ENCODE measurements at places on chromosomes 5 and 9.
A peak's percentile ranks its signal among the peaks of the same experiment; 100 is the strongest.

DNA sequence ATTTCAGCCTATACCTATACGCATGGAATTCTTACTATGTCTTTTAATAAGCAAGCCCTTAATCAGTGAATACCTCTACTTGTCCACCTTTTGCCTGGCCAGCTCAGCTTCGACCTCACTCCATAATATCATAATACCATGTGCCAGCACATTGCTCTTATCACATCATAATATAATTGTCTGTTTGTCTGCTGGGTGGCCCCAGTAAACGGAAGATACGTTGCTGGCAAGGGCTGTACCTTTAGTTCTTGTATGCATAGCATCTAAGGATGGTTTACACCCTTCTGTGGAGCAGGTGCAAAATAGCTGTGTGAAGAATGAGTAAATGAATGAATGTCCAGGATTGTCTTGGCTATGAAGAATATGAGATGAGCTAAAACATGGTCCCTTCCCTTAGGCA is 29.9 kb downstream of the SV2C start:
- DNase-seq = no peak

DNA sequence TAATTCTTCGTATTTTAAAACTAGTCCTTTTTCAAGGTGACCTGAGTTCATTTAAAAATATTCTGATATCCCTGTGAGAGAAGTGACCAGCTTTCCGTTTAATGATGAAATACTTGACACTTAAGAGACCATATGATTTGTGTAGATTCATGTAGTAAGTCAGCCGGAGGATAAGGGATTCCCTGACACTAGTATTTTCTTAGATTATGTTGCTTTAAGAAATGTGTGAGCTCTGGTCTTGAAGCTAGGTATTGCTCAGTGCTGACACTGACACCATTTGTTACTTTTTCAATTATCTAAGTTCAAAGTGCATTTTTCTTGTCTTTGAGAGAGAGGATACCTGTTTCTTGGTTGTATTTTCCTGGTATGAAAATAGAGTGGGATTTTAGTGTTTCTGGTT is 4.2 kb downstream of the NIPBL start:
- no peak for DNase-seq

DNA sequence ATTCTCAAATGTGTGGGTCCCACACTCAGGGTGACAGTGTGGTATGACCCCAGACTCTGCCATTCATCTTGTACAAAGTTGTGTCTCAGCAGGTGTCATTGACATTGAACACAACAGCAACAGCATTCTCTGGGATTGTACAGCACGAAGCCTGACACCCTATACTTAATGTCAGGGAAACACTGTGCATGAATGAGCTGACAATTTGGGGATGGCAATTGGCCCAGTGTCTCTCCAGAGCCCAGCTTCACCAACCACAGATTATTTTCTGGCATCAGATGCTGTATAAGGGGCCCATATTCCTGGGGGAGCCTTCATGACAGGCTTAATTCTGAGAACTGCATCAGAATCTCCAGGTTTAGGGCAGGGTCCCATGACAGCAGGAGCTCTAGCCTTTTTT is 143.2 kb downstream of the GCNT1 start:
- no peak for DNase-seq

DNA sequence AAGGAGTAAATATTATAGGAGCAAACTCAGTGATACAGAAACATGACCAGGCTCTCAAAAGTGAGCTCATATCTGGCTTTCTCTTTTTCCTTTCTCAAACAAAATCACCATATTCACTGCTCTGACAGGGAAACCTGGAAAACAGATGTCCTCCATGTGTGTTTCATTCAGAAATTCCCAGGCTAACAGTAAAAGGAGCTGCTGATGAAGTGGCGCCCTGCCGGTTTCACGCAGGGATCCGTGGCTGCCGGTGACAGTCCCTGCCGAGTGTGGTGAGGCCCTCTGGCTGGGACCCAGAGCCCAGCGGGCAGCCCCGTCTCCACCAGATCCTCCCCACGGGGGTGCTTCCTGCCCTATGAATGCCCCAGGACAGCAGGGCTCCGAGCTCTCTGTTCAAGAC is 208.1 kb downstream of the GNA14 start:
- no peak for DNase-seq

- no peak for DNase-seq
Observed at GRCh38 chr9:4852419-4852818, 59.7 kb downstream of the RCL1 start.

DNA sequence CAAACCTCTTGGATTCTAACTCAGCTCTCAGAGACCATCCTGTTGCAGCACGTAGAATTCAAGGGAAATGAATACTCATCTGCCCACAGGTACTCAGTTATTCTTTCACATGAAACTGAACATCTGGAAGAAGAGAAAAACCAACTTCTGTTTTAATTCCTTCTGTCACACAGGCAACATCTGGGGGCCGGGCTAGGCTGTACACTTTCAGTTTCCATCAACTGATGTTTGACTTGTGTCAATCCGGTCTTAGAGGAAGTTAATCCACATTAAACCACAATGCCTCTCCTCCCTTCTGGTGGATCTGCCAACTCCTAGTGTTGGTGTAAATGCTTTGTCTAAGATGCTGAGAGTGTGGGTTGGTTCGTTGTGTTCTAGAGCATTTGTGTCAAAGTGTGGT is 17.6 kb downstream of the DMRT3 start:
- no peak for DNase-seq

DNA sequence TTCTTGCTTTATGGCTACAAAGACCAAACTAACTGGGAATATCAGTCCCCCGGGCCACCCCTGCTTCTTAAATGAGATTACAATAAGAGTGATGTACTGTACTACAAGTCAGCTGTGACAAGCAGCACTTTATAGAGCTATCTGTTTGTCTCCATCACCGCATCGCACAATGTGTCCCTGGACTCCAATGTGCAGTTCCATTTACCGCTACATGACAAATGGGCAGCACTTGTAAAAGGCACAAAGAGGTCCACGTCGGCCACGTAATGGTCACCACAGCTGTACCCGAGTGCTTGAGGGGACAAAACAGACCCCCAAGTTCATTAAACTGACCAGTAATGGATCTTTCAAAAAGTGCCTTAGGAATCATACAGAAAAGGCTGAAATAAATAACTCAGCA is 54.1 kb downstream of the PSMB7 start:
- DNase-seq = no peak

DNA sequence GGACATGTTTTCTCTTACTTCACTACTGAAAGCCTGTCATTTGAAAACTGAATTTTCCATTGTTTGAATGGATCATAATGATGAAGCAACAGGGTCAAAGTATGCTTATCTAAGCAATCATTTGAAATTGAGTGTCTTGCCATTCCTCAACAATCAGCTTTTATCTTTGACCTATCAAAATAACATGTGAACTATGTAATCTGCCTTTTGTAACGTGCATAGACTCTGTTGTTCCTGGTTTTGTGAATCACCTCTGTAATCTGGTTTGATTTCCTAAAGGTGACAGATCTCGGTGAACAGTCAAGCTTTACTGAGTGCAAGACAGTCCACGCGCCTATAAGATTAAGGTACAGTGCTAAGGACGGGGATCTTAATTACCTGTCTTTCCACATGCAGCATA is 3.3 kb downstream of the MEF2C start:
- no peak for DNase-seq

GRCh38 chr9:109012009-109012875 is 1.1 kb downstream of the CTNNAL1 start:
- DNase-seq = peak; percentile 8

DNA sequence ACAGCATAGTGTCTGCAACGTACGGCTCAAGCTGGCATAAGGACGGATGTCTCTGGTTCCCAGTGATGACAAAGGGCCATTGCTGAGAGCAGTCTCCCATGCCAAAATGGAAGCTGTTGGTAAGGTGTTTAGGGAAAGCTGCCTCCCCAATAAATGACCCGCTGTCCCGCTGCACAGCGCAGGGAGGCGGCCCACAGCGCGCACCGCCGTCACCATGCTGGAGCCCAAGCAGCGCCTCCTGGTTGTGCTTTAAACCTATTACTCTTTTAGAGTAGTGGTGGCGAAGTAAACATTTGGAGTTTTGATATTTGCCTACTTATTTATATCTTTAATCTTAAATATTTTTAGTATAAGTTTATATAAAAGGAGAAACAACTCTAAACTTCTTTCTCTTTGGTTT is 70.4 kb upstream of the C5orf63 start:
- no peak for DNase-seq

DNA sequence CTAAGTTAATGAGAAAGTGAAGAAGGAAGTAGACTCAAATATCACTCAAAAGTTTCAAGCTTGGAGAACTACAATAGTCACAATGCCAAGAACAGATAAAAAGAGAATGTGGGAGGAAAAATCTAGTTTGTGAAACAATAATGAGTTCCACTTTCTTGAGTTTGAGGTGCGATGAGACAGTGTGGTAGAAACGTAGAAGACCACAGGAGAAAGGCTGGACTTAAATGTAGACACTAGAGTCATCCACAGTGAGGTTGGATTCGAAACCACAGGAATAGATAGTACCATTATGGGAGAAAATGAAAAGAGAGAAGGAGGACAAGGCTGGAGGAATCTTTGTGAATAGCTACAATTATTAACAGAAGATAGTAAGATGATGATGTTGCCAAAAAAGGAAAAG is 141.1 kb upstream of the LRRTM2 start:
- DNase-seq = no peak

GRCh38 chr5:177116631-177117373 is 16.8 kb upstream of the NSD1 start:
- peak; percentile 57 for DNase-seq

DNA sequence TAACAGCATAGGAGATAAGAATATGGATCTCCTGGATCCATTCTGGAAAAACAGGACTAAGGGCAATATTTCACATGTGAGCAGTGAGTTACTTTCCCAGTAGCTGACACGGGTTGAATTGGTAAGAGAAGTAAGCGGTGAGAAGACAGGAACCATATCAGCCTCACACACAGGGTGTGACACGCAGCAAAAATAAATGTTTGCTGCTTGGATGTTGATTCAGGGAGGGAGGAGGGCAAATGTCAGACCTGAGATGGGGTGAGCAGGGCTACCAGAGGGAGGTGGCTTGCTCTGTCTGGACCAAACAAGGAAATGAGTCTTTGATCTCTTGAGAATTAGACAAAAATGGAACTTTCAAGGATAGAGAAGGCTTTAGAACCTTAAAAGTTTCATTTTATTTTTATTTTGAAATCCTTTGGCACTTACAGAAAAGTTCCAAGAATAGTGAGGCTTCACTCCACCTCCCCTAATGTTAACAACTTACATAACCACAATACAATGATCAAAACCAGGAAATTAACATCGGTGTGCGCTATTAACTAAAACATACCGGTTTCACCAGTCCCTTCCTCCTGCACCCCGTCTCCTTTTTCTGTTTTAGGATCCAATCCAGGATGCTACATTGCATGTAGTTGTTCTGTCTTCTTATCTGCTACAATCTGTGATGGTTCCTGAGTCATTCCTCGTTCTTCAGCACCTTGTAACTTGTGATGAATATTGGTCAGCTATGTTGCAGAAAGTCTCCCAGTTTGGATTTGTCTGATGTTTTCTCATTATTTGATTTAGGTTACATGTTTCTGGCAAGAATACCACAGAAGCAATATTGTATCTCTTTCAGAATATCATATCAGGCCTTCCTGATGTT is 20.5 kb upstream of the ARHGEF28 start:
- no peak for DNase-seq

DNA sequence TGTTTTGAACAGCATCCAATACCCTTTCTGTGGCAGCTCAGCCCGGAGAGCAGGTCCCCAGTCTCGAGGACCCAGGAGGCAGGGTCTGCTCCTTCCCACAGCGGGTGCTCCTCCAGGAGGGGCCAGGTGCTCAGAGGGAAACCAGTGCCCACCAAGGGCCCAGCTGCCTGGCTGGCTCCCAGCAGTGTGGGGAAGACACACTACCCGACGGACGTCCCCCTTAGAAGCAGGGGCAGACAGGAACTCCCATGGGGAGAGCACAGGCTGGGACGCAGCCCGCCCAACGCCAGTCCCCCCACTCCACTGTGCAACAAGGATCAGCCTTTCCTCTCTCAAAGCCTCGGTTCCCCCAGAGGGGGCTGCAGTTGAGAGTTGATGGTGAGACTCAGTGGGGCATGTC is 57.6 kb downstream of the ADAMTS2 start:
- DNase-seq = no peak

DNA sequence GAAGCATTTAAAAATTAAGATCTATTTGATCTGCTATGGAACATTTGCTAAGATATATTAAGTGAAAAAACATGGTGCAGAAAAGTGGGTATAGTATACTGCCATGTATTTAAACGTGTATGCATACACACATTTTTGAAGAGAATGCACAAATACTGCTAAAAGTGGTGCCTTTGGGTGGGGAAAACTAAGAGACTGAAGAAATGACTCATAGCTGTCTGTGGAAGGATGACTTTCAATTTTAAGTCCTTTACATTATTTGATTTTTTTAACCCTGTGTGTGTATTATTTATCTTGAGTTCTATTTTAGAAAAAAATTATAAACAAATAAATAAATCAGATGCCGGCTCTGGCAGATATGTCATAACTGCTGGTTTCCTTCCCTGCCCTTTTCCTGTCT is 120.7 kb upstream of the SLIT3 start:
- DNase-seq = no peak

DNA sequence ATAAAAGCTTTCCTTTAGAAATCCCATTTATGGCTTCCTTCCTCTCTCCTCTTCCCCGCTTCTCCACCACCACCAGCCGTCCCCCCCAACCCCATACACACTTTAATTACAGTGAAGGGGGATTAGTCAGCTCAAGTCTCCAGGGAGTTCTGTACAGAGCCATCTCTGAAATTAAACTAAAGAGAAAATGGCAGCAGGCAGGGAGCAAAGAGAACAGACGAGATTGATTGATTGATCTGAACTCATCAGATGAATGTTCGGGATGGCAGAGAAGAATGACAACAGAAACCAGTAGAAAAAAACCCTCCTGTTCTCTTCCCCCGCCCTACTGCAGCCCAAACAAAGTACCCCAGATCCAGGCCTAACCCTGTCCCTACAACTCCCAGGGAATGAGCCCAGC is 241.7 kb upstream of the PANK3 start:
- no peak for DNase-seq

DNA sequence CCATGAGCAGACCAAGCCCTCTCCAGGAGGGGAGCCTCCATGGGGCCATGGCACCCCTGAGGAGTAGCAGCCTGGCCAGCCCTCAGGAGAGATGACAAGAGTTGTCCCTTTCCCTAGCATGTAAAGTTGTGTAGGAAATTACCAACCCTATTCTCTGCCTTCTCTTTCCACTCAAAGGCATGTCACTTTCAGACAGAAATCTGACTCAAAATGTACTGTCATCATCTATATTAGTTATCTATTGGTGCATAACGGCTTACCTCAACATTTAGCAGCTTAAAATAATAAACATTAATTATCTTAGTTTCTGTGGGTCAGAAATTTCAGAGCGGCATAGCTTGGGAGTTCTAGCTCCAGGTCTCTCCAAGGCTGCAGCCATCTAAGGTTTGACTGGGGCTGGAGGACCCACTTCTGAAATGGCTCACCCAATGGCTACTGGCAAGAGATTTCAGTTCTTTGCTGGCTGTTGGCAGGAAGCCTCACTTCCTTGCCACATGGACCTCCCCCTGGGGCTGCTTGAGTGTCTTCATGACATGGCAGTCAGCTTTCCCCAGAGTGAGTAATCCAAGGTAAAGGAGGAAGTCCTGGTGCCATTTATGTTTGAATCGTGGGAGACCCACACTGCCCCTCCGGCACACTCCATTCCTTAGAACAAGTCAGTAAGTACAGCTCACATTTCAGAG is 632.3 kb downstream of the CCDC171 start:
- no peak for DNase-seq
